ENCODE measurements at places on chromosomes 12 and 14.

- DNase-seq = no peak
Observed at GRCh38 chr14:58705066-58705465, 67.3 kb downstream of the DACT1 start.

DNA sequence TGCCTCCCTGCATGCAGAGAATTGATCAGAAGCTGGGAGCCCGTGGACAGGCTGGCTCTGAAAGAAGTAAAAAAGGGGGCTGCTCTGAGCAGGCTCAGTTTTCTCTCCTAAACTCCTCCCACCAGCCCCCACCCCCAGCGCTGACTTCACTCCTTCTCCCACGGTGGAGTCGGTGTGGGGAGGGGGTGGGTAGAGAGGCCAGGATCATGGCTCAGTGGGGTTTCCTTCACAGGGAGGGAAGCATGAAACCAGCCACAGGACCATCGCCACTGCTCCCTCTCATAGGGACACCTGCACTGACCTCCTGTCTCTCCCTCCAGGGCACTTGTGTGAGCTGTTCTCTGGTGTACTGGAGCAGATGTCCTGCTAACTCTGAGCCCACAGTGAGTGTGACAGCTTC is 78.9 kb downstream of the STAB2 start:
- no peak for DNase-seq

GRCh38 chr12:10409392-10409791 is at the start of gene KLRC4:
Gene KLRC4 (minus strand): TSS chr12:10409757. CDS start chr12:10409575, 182 bp downstream.
- DNase-seq = peak; percentile 27

GRCh38 chr12:7634561-7634960 is 31.1 kb downstream of the APOBEC1 start:
- no peak for DNase-seq

DNA sequence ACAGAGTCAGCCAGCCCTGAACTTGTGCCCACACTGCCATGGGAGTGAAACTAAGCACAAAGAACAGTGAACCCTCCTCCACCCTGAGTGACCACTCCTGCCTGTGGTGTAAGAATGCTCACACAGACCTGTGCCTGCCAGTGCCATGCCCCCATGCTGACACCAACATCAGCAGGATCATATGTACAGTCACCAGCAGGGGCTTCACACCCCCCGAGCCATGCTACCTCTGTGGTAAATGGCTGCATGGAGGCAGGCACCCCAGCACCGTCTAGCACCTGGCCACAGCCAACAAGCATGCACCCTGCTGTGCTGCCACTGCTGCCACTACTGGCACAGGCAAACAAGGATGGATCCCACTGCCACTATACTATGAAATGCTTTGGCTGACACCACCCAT is 344.4 kb upstream of the CCDC196 start:
- DNase-seq = no peak

DNA sequence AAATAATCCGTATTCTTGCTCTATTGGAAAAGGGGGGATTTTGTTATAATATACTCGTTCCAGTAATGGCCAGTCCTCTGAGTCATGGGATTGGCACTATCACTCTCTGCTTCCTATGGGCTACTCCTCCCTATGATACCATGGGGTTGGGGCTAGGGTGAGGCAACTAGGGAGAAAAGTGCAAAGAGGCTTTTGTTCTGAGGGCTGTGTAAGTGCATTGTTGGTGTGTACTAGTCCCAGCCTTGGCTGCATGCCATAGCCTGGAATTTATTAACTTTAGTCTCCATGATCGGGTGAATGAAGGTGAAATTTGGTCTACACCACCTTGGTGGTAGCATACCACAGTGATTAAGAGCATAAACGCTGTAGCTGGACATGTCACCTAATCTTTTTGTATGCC is 247.6 kb downstream of the RPAP3 start:
- no peak for DNase-seq

DNA sequence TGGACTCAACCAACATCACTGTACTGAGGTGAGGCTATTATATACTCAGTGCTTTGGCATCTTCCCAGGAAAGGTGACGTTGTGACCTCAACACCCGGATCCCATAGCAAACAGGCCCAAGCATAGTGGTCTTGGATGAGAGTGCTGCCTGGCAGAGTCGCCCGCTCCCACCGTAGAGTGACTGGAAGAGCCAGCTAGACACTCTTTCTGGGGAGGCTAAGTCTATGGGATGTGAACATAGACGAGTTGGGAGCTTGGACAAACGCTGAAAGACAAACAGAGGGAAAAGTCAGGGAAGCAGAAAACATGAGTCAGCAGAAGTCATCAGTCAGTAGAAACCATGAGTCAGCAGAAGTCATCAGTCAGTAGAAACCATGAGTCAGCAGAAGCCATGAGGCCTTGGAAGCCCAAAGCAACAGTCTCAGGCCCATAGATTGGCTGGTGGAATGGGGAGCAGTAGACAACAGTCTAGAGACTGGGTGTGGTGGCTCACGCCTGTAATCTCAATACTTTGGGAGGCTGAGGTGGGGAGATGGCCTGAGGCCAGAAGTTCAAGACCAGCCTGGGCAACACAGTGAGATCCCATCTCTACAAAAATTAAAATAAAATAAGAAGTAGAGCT is 66.4 kb upstream of the MAP1LC3B2 start:
- no peak for DNase-seq

GRCh38 chr12:76057326-76057725 is 25.8 kb upstream of the PHLDA1 start:
- DNase-seq = no peak

DNA sequence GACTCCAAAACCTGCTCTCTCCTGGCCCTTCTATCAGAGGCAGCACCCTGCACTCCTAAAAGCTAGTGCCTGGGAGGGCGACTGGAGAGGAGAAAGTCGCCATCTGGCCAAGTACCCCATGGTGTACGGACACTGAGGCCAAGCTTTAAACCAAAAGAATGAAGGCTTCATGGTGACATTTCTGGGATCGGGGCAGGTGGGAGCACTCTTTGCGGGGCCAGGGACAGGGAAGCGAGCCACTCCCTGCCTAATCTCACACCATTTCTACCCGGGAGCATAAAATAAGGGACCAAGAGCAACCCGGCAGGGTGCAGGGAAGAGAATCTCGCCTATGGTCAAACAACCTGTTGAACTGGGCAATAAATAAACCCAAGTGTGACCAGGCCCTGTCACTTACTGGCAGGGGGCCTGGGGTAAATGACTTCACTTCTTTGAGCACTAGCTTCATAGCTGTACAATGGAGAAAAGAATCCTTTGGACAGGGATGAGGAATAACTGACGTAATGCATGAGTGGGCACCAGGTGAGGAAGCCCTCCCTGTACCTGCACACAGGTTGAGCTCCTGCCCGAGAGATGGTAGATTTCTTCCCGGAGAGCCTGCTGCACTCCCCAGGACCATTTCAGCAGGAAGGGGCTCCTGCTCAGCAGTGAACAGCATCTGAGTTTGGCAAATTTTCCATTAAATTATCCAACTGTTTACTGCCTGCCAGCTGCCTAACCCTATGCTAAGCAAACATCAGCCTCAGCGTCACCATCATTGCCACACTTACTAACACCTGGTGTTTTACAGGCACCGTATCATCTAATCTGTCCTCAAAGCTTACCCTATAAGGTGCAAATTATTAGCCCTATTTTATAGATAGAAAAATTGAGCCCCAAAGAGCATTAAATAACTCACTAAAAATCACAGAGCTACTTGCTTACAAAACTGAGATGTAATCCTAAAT is 2.0 kb downstream of the SERPINA1 start:
- peak; percentile 31 for DNase-seq

- no peak for DNase-seq
Observed at GRCh38 chr12:66499000-66499399, 179.9 kb downstream of the GRIP1 start.

GRCh38 chr14:56953884-56954283 is 143.6 kb upstream of the OTX2 start:
- DNase-seq = peak; percentile 3

DNA sequence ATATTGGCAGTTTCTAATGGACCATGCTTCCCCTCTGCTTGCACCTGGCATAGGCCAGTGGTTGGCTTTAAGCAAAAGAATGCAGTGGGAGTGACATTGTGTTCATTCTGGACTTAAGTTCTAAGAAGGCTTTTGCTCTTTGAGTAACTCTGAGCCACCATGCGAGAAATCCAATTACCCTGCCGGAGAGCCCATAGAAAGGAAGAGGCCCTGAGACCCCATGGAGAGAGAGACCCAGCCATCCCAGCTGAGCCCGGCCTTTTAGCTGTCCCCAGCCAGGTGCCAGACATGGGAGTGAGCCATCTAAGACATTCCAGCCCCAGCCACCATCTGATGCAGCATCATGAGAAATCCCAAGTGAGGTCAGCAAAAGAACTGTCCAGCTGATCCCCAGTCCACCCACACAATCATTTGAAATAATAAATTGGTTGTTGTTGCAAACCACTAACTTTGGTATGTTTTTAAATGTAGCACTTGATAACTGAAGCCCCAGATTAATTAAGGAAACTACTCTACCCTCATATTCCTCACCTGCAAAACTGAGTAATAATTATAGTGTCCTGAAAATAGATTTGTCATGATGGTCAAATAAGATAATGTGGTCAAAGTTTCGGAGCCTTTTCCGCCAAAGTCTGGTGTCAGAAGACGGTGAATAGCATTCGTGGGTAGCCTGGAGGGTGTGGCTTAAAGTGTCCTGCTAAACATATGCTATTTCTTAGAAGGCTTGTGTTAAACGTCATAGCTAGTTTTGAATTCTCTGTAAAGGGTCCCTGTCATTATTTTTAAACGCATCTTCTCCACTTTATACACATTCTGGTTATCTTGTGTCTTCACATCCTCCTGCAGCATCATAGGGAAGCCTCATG is 166.6 kb upstream of the PELI2 start:
- DNase-seq = no peak

- no peak for DNase-seq
Observed at GRCh38 chr14:54127526-54127925, 170.9 kb upstream of the BMP4 start.

DNA sequence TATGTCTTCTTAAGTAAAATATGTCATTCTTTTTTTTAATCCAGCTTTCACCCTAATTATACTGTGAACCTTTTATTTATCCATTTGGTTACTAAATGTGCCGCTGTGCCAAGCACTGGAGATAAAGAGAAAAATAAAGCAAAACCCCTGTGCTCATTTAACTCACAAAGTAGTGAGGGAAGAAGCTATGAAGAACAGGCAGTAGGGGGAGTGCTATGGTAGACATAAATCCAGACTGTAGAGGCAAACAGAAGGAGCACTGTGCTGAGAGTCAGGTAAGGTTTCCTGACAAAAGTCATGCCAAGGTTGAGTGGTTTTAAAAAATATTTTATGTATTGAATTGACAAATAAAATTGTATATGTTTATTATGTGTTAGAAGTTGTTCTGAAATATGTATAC is 188.5 kb upstream of the SYT10 start:
- DNase-seq = no peak

DNA sequence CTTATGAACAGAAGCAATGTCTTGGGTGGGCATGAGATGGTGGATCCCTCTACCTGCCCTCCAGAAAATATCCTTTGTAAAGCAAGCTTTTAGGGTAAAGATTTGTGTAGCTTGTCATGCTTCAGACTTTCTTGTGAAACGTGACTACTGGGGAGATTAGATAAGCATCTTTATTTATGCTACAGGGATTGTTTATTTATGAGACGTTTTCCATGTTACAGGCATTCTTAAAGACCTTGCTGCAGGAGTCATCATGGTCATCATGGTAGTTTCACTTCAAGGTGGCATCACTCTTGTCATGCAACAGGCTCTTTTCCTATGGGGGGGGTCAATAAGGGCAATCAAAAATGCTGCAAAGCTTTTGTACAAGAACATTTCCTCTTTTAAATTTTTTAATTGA is 8.2 kb upstream of the MIS18BP1 start:
- DNase-seq = no peak

- DNase-seq = no peak
Observed at GRCh38 chr12:120132863-120133385, 16.4 kb upstream of the RAB35 start.

DNA sequence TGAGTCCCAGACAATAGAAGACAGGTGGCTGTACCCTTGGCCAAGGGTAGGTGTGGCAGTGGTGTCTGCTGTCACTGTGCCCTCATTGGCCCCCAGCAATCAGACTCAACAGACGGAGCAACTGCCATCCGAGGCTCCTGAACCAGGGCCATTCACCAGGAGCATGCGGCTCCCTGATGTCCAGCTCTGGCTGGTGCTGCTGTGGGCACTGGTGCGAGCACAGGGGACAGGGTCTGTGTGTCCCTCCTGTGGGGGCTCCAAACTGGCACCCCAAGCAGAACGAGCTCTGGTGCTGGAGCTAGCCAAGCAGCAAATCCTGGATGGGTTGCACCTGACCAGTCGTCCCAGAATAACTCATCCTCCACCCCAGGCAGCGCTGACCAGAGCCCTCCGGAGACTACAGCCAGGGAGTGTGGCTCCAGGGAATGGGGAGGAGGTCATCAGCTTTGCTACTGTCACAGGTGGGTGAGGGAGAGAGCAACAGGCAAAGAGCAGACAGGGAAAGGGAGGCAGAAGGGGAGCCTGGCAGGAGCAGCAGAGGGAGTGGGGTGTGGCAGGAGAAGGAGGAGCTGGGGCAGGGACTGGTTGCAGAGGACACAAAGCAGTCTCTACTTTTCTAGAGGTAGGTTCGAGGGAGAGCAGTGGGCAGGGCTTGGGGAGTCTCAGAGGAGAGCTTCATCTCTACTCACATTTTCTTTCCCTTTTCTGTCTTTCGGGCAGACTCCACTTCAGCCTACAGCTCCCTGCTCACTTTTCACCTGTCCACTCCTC is 452 bp downstream of the INHBE start:
- DNase-seq = no peak

DNA sequence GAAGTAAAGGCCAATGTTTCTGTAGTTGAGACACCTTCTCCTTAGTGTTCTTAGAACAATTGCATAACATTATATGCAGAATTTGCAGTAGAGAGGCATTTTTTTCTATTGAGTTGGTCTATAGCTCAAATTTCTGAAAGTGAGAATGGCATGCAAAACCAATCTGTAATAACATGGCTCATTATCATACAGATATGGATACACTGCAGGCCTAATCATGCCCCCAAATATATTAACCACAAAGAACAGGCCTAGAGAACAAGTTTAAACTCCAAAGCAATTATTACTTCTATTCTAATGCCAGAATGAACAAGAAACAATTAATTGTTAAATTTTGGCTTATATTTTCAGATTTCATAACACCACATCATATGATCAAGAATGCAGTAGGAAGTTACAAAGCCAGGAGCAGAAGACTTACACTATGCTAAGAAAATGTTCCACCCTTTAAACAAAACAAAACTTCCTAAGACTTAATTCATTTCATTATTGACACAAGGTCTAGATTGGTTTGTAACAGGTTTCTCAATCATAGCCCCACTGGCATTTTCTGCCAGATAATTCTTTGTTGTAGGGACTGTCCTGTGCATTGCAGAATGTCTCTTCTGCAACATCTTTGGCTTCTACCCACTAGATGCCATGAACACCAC is 26.9 kb downstream of the TMTC1 start:
- DNase-seq = no peak
